ENCODE measurements at places on chromosomes 12 and 14.

GRCh38 chr14:105196265-105196960 lies 15.3 kb upstream of the NUDT14 start:
- DNase-seq, result no peak

GRCh38 chr12:14962797-14963196 lies 1.4 kb upstream of the ARHGDIB start:
- DNase-seq, result peak; percentile 39

DNA sequence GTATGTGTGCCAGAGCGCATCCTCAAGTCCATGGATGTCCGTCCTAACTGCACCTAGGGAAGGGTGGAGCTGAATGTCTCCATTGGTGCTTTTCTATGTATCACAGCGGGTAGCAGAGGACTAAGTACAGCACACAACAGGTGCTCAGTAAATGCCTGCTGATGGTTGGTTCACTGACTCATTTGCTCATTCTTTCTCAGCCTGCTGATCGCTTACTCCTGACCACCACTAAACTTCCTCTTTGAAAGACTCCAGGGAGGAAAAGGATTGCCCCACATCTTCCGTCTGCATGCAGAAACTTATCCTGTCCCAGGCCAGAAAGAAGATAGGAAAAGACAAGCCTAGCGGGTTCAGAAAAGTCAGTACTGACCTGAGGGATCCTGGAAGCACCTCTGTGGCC lies 66.3 kb downstream of the B4GALNT3 start:
- DNase-seq, result no peak

DNA sequence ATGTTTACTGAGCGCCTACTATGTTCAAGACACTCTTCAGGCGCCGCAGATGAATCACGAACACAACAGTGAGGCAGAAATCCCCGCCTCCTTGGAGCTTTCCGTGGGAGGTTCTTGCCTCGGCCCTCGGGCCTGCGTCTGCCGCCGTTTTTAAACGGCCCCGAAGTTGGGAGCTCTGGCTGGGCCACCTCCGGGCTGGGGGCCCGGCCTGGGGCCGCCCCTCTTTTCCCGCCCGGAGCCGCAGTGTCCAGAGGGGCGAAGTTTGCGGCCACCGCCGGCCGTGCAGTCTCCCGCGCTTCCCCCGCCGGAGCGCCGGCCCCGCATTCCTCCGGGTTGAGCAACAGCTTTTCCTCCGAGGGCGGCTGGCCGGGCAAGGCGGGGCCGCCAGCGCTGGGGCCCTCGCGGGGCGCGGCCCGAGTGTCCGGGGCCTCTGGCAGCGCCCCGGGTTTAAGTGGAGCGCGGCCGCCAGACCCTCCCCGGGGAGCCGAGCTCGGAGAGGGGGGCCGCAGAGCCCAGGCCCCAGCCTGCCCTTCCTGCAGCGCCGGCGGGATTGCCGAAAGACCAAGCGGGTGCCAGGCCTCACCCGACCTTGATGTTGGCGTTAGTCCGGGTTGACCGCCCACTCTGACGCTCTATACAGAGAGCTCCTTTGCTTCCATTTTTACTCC lies 18.7 kb upstream of the CTDSP2 start:
- DNase-seq, result peak; percentile 77

- no peak for DNase-seq
Measured at GRCh38 chr12:129467726-129468125, 436.1 kb downstream of the TMEM132D start.

DNA sequence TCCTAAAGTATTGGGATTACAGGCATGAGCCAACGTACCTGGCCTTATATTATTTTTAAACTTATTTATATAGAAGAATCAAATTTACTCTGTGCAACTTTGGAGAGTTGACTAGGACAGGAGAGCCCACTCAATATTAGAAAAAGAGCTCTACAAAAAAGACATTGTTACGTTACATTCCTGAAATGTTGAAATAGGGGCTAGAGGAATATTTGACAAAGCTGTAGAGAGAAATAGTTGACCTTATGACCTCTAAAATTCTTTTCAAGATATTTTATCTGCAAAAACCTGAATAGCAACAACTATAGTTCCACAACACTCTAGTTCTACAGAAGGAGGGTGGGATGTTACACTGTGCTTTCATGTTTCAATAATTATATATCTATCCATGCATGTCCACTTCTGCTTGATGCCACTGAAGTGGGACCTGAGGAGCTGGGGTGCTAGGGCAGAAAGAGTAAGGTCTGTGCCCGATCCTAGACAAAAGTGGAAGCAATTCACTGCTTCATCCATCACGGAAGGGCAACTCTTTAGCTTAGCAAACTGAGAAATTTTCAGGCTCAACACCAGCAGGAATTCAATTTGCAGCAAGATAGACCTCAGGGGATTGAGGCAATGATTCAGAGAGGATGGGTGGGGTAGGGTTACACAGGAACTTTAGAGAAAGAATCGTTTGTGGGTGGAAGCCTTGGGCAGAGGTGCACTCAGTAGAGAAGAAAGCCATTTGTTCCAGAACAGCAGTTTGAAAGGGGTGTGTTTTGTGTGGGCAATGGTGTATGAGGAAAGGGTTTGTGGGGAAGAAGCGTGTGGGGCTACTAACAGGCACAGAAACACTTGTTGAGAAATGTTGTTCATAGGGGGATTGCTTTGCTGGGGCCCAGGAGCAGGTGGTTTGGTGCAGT lies 16.0 kb upstream of the RNASE10 start:
- peak; percentile 56 for DNase-seq

- DNase-seq, result no peak
Measured at GRCh38 chr14:22841311-22841710, 4.9 kb downstream of the MMP14 start.

- no peak for DNase-seq
Measured at GRCh38 chr14:105447651-105448640, 26.7 kb upstream of the CRIP2 start.

- no peak for DNase-seq
Measured at GRCh38 chr12:84136862-84137367, 775.7 kb downstream of the SLC6A15 start.

DNA sequence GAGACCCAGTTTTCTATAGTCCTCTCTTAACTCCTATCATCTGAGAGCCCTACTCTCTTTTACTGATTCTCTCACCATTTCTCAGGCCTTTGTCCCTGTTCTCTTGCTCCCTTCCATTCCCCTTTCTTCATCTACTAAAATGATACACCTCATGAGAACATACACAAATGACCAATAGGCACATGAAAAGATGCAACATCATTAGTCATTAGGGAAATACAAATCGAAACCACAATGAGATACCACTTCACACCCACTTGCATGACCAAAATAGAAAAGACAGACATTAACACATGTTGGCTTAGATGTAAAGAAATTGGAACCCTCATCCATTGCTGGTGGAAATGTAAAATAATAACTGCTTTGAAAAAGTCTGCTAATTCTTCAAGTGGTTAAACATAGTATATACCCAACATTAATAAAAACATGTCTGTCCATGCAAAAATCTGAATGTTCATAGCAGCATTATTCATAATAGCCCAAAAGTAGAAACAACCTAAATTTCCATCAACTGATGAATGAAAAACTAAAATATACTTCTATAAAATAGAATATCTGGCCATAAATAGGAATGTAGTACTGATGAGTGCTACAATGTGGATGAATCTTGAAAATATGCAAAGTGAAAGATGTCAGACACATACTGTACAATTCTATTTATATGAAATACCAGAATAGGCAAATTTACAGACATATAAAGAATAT lies 66.0 kb downstream of the DENND5B start:
- no peak for DNase-seq

DNA sequence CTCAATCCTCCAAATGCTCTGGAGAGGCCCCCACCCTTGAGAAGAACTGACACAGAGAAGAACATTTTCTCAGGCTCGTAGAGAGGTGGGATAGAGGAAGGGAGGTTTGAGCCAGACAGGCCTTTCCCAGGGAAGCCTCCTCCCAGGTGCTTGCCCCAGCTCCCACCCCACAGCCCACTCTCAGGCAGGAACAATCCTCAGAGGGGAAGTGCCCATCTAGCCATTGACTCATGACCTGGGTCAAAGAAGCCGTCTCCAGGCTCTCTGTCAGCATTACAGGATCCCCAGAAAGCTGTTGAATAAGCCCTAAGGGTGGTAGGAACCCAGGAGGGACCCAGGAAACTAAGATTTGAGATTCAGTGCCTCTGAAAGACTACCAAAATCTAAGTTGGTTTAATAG lies 3.8 kb downstream of the AQP6 start:
- no peak for DNase-seq

DNA sequence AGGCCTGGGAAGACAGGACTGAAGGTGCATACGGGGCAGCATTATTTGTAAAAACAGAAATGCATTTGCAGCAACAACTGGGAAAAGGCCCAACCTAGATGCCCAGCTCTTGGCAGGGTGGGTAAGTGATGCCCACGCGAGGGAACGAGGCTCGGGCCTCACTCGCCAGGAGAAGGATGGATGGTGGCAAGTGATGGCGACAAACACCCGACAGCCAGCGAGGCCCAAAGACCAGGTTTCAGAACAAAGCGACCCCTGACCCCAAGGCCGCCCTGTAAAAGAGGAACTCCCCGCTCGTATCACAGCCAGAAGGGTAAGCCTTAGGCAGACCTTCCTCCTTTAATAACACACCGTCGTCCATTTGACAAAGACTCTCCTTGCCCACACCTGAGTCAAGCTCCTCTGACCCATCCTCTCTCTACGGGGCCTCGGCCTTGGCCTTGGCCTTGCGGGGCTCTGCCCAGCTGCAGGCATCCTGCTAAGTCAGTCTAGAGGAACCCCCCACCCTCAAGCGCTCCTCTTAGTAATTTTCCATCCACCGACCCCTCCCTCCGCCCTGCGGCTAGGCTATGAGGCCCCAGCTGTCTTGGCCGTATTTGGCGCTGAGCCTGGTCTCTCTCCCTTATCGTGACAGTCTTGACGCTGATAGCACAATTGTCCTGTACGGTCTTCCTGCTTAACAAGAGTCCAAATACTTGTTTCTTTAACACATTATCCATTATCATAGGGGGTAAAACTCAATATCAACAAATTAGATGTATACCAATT lies 80.2 kb downstream of the NCOR2 start:
- no peak for DNase-seq

- DNase-seq, result no peak
Measured at GRCh38 chr12:1502831-1503230, 91.5 kb downstream of the FBXL14 start.
